ENCODE measurements at places on chromosomes 11 and 22. TPM values are rescaled to one million over a fixed set of nuclear protein-coding genes. Genes with fewer than 3 reads are reported as not detected.

The CXCR5 gene
- not detected for total RNA-seq

The PICALM gene
- 676 TPM for total RNA-seq

The ASPHD2 gene
- 9.3 TPM for total RNA-seq

The FAM76B gene
- total RNA-seq, result 28.5 TPM

The XKR3 gene
- not detected for total RNA-seq

The SYTL2 gene
- 3.7 TPM for total RNA-seq

The GAL gene
- total RNA-seq, result 0.25 TPM

The STIP1 gene
- total RNA-seq, result 62.9 TPM

The PRDM11 gene
- 8.4 TPM for total RNA-seq

The RABL2B gene
- total RNA-seq, result 13.3 TPM

The NXPE4 gene
- not detected for total RNA-seq

The FRMD8 gene
- total RNA-seq, result 6.9 TPM

The ZBED4 gene
- 19.9 TPM for total RNA-seq

The SPON1 gene
- total RNA-seq, result 36.4 TPM

The C22orf15 gene
- total RNA-seq, result 0.25 TPM

The HORMAD2 gene
- 0.25 TPM for total RNA-seq

The TBX1 gene
- total RNA-seq, result not detected

The DERL3 gene
- 0.49 TPM for total RNA-seq

The CABP7 gene
- total RNA-seq, result 0.98 TPM

The ROBO4 gene
- total RNA-seq, result 3.9 TPM

The PPP2R5B gene
- total RNA-seq, result 26.6 TPM

The C11orf87 gene
- 38.8 TPM for total RNA-seq

The FOLR3 gene
- total RNA-seq, result not detected

The ACR gene
- not detected for total RNA-seq

The FAM111B gene
- total RNA-seq, result 1.7 TPM

The OR8G5 gene
- total RNA-seq, result not detected

The ASCL2 gene
- total RNA-seq, result 0.74 TPM

The GAB4 gene
- total RNA-seq, result not detected

The OR52D1 gene
- total RNA-seq, result not detected

The IGSF9B gene
- total RNA-seq, result 6.9 TPM

The MMP27 gene
- not detected for total RNA-seq

The NOL12 gene
- 14.8 TPM for total RNA-seq

The GAL3ST1 gene
- total RNA-seq, result 0.74 TPM

The KCNK7 gene
- total RNA-seq, result not detected

The OR10A6 gene
- not detected for total RNA-seq

The ZNF408 gene
- total RNA-seq, result 4.2 TPM

The TRIM49 gene
- total RNA-seq, result not detected

The CASP4 gene
- total RNA-seq, result 2.0 TPM

Measured in temporal lobe (tissue), 4 donors.